ENCODE measurements at places on chromosomes 1 and 21.

DNA sequence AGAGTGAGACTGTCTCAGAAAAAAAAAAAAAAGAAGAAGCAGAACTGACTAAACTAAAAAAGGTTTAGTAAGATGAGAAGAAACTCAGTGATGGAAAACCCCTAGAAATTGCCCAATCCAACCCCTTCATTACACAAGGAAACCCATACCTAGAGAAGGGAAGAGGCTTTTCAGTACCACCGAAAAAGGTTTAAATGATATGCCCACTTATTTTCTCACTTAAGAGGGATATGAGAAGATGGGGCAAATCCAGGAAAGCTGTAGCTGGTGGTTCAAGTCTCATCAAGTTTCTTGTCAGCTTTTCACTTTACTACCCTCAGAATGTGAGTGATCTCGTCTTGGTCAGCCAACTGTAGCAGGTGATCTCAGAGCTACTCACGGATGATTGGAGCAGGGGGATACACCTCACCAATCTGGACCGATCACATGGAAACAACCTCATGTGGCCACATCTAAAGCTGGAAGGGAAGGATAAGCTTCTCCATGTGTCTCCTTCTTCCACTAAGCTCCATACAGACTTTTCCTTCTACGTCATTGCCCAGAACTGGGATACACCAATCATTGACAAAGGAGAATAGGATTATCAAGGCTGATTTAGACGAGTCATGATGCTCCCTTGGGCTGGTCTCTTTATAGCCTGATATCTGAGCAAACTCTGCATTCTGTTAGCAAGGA is 126.7 kb upstream of the POU3F1 start:
- no peaks in the 10 kb centered on the region for H3K27me3 ChIP-seq
- H3K4me3 ChIP-seq = no peak overlapping the region
- no peaks in the 10 kb centered on the region for H3K4me1 ChIP-seq
- no peak overlapping the region for H3K27ac ChIP-seq

DNA sequence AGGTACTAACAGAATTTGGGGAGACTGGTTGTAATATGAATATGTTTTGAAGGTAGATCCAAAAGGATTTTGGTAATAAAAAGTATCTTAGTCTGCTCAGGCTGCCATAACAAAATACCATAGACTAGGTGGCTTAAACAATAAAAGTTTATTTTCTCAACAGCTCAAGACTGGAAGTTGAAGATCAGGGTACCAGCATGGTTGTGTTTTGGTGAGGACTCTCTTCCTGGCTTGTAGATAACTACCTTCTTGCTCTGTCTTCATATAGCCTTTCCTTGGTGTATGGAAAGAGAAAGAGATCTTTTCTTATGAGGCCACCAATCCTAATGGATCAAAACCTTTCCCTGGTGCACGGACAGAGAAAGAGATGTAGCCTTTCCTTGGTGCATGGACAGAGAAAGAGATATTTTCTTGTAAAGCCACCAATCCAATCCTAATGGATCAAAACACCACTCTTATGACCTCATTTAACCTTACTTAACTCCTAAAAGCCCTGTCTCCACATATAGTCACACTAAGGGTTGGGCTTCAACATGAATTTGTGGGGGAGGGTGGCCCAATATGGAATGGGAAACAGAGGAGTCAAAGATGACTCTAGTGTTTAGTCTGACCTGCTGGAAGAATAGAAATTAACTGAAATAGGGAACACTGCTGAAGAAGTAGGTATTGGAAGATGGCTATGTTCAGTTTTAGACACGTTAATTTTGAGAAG is 5.4 kb upstream of the TSNAX start:
- no peak overlapping the region for H3K27ac ChIP-seq
- H3K36me3 ChIP-seq = no peaks in the 10 kb centered on the region
- no peak for DNase-seq
- H3K4me1 ChIP-seq = peaks cover 12% of the 10 kb centered on the region
- H3K27me3 ChIP-seq = no peaks in the 10 kb centered on the region
- H3K4me3 ChIP-seq = no peak overlapping the region

- H3K4me1 ChIP-seq = peaks cover 2% of the 10 kb centered on the region
- no peaks in the 10 kb centered on the region for H3K36me3 ChIP-seq
- H3K4me3 ChIP-seq = no peak overlapping the region
- H3K27ac ChIP-seq = no peak overlapping the region
- H3K27me3 ChIP-seq = no peaks in the 10 kb centered on the region
Measured at GRCh38 chr1:171913385-171913784, 72.1 kb downstream of the DNM3 start.

- H3K36me3 ChIP-seq = no peaks in the 10 kb centered on the region
- H3K4me3 ChIP-seq = no peak overlapping the region
- no peak overlapping the region for H3K27ac ChIP-seq
- no peaks in the 10 kb centered on the region for H3K27me3 ChIP-seq
- DNase-seq = peak; percentile 23
Measured at GRCh38 chr21:30209601-30210000, 6.3 kb downstream of the CLDN8 start.

DNA sequence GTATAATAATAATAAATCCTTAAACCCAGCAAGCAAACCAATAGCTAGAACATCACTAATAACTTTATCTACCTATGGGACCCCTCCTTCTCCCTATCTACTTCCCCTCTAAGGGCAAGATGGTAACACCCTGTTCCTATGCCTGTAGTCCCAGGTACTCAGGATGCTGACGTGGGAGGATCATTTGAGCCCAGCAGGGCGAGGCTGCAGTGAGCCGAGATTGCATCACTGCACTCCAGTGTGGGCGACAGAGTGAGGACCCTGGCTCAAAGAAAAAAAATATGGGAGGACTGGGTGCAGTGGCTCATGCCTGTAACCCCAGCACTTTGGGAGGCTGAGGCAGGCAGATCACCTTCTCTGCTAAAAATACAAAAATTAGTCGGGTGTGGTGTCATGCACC is 143.1 kb upstream of the SLC45A1 start:
- DNase-seq = no peak
- peaks cover 2% of the 10 kb centered on the region for H3K4me1 ChIP-seq
- H3K27me3 ChIP-seq = no peaks in the 10 kb centered on the region
- no peak overlapping the region for H3K4me3 ChIP-seq
- H3K27ac ChIP-seq = no peak overlapping the region
- no peaks in the 10 kb centered on the region for H3K36me3 ChIP-seq

GRCh38 chr1:56534130-56534651 is 45.2 kb downstream of the PLPP3 start:
- no peak overlapping the region for H3K27ac ChIP-seq
- H3K27me3 ChIP-seq = no peaks in the 10 kb centered on the region
- peaks cover 23% of the 10 kb centered on the region for H3K4me1 ChIP-seq
- H3K4me3 ChIP-seq = no peak overlapping the region

GRCh38 chr1:68180441-68181164 is 51.7 kb downstream of the WLS start:
- no peak overlapping the region for H3K4me3 ChIP-seq
- DNase-seq = no peak
- no peaks in the 10 kb centered on the region for H3K4me1 ChIP-seq

DNA sequence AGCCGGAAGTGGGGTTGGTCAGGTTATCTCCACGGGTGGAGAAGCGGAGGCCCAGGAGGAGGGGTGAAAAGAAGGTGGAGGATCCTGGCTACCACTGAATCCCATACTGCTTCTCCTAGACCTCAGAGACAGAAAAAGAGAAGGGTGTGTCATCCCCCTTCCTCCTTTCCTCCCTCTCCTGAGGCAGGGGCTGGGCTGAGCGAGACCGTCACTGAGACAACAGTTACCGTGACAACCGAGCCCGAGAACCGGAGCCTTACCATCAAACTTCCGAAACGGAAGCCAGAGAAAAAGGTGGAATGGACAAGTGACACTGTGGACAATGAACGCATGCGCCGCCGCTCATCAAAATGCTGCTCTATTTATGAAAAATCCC is 42.1 kb upstream of the NBPF3 start:
- H3K36me3 ChIP-seq = no peaks in the 10 kb centered on the region
- H3K4me3 ChIP-seq = no peak overlapping the region
- no peak overlapping the region for H3K27ac ChIP-seq
- H3K27me3 ChIP-seq = peaks cover 2% of the 10 kb centered on the region
- peak; percentile 17 for DNase-seq

GRCh38 chr1:30253807-30254440 is 469.5 kb downstream of the MATN1 start:
- no peak overlapping the region for H3K27ac ChIP-seq
- H3K27me3 ChIP-seq = peaks cover 11% of the 10 kb centered on the region
- peaks cover 27% of the 10 kb centered on the region for H3K4me1 ChIP-seq
- DNase-seq = no peak
- no peaks in the 10 kb centered on the region for H3K36me3 ChIP-seq
- H3K4me3 ChIP-seq = no peak overlapping the region

GRCh38 chr21:25995278-25995677 is 175.3 kb downstream of the APP start:
- no peaks in the 10 kb centered on the region for H3K27me3 ChIP-seq
- no peaks in the 10 kb centered on the region for H3K36me3 ChIP-seq
- no peak overlapping the region for H3K4me3 ChIP-seq
- DNase-seq = no peak
- H3K4me1 ChIP-seq = peaks cover 22% of the 10 kb centered on the region

DNA sequence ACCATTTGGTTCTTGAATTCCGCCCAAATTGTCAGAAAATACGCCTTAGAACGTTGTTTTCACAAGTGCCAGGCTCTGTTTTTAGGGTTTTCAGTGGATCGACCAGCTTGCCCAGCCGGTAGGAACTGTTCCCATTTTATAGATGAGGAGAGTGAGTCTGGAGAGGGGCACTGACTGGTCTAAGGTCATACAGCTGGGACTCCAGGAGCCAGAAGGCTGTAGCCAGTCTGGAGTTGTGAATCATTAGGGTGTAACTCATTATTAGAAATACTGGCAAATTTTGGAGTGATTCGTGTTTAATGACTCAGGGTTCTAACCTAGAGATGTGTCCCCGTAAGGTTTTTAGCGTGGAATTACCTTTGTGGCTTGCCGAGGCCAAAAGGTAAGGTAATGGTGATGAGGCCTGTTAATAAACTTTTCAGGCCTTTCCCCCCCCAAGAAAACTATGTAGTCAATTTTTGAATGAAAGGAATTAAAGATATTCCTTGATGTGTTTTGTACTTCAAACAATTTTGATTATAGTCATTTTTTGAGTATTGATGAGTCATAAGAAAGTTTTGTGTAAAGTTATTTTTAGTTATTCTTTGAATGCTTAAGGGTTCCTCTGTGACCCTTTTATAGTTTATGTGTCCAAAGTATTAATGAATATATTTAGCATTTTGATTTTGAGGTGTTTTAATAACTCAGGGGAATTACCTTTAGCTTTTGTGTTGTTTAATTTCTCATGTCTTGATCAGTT is 2.1 kb downstream of the DYRK1A start:
- DNase-seq = no peak
- H3K27ac ChIP-seq = no peak overlapping the region
- peaks cover 4% of the 10 kb centered on the region for H3K4me1 ChIP-seq
- H3K4me3 ChIP-seq = peak overlapping the region; percentile 99
- no peaks in the 10 kb centered on the region for H3K27me3 ChIP-seq

GRCh38 chr1:3275471-3276340 is 178.8 kb upstream of the ARHGEF16 start:
- H3K4me3 ChIP-seq = no peak overlapping the region
- H3K27me3 ChIP-seq = no peaks in the 10 kb centered on the region
- peaks cover 2% of the 10 kb centered on the region for H3K36me3 ChIP-seq
- H3K4me1 ChIP-seq = peaks cover 9% of the 10 kb centered on the region
- no peak for DNase-seq

DNA sequence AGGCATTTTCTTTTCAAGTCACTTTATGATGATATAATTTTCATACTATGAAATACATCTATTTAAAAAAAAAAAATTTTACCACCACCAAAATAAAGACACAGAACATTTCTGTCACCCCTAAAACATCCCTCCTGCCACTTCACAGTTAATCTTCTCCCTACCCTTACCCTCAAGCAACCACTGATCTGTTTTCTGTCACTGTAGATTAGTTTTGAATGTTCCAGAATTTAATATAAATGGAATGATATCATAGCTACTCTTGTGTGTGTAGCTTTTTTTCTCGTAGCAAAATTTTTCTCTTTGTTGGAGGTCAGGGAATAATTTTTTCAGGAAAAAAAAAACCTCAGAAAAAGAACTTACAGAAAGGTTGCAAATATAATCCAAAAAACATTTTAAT is 152.7 kb downstream of the RHOU start:
- no peak for DNase-seq
- H3K27ac ChIP-seq = no peak overlapping the region
- H3K4me1 ChIP-seq = no peaks in the 10 kb centered on the region
- no peak overlapping the region for H3K4me3 ChIP-seq
- no peaks in the 10 kb centered on the region for H3K27me3 ChIP-seq

DNA sequence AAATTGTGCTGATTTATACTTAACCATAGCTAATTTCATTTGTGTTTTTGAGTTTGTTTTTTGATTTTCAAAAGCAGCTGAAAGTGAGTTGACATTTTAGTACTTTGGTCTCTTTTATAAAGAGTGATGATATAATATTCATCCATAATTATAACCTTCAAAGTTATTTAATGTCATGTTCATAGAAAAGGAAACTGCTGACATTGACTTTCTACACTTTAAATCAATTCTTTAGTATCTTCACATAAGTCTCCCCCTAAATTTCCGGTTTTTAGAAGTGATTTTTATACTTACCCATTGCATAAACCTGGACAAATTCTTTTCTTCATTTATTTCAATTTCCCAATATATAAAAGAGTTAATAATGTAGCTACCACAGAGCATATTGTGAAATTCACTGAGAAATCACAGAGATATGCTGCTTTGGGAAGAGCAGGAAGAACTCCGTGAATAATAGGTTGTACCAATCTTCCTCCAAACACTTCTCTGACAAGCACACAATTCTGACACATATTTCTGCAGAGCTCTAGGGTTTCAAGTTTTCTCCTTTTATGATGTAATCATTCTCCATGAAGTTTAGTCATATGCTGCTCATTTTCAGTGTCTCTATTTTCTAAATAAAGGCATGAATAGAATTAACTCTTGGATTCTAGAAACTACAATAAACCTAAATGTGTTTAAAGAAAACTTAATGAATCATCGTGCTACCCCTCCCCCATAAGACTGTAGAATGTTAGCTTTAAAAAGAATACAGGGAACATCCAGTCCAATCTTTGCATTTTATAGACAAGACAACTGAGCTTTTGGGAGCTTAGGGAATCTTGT is 25.6 kb upstream of the CDC42BPA start:
- no peak for DNase-seq
- H3K4me1 ChIP-seq = peaks cover 6% of the 10 kb centered on the region

DNA sequence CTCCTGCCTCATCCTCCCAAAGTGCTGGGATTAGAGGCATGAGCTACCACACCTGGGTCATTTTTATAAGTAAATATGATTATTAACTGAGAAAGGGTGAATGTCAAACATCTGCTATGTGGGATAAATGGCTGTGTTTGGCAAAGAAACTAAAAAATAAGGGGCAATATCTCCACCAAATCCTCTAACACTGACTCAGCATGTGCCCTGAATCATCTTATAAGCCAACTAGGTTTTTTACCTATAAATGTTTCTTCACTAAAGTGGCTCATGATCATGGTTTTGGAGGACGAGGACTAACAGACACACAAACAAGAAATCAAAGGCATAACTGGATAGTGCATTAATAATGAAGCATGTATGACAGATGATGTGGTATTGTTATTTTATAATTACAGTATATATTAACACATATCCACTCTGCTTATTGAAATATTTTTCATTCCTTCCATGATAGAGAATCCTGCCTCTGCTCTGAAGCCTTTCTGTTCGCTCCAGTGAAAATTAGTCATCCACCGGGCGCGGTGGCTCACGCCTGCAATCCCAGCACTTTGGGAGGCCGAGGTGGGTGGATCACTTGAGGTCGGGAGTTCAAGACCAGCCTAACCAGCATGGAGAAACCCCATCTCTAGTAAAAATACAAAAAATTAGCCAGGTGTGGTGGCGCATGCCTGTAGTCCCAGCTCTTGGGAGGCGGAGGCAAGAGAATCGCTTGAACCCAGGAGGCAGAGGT is 11.7 kb upstream of the ARHGAP29 start:
- no peak overlapping the region for H3K27ac ChIP-seq
- H3K4me3 ChIP-seq = no peak overlapping the region
- DNase-seq = no peak
- H3K4me1 ChIP-seq = peaks cover 5% of the 10 kb centered on the region
- H3K36me3 ChIP-seq = no peaks in the 10 kb centered on the region

All from neuronal stem cell (in vitro differentiated cells).